ENCODE measurements at places on chromosomes 4 and X.
A peak's percentile ranks its signal among the peaks of the same experiment; 100 is the strongest.

GRCh38 chr4:155807021-155807420, 48.2 kb downstream of the GUCY1B1 start:
- DNase-seq = peak; percentile 94

GRCh38 chr4:163764569-163764968, 270.1 kb downstream of the TMA16 start:
- DNase-seq = peak; percentile 32

DNA sequence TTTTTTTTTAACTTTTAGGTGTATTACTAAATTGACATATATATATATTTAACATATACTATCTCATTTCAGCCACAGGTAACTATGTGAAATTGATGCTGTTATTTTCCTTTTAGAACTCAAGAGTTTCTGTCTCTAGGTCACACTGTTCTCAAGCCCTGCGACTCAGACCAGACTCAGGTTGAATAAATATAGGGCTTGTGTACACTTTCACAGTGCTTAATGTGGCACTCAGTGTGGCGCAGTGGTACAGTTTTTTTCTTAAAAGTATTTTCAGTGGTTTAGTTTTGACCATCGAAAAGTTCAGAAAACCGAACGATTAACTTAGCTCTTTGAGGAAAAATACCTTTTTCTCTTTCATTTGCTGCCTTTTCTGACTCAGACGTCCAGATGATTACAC, 24.7 kb downstream of the PACRGL start:
- no peak for DNase-seq

DNA sequence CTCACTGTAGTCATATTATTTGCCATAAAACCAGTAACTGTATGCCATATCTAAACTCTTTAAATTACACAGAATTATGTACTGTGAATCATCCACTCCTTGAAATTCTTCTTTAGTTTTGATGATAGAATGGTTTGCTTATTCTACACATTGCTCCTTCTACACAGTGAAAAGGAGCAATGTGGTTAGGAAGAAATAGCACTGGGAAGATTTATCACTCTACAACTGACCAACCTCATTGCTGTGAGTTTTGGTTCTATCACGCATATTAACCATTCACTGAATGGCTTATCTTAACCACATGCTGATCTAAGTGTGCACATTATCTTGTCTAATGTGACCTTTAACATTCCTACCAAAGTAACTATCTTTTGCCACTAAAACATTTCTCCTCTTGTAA, 415.7 kb upstream of the NDST4 start:
- DNase-seq = peak; percentile 3

- DNase-seq = peak; percentile 81
Measured at GRCh38 chr4:123412700-123413512, 16.3 kb downstream of the SPRY1 start.

- no peak for DNase-seq
Measured at GRCh38 chrX:120726294-120726693, 96.4 kb upstream of the C1GALT1C1 start.

DNA sequence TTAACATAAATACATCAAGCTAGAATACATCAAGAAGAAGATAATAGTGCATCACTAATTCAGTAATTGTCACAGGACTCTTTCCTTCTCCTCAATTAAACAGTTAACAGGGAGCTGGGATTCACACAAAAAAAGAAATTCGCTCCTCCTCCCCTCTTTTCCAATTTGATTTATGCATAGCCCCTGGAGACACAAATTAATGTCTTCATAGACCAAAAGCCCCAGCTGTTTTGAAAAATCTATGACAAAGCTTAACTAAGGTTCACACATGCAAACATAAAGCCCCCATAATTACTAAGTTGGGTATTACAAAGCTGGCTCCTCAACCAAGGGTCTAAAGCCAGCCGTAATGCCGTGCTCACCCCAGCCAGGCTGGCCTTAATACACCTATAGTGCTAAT, 61.2 kb downstream of the ENOX2 start:
- no peak for DNase-seq

GRCh38 chrX:9019151-9019550, 14.8 kb downstream of the FAM9B start:
- no peak for DNase-seq

All from fibroblast of lung (primary cell).